Stimulated activated CD8-positive, alpha-beta memory T cell treated with anti-CD3 and anti-CD28 coated beads, Interleukin-12 subunit alpha, Interleukin-12 subunit beta, amount 100 ng/mL, for 1 hour (primary cell): ENCODE measurements at places on chromosomes 4 and X.

- DNase-seq: no peak
These were observed 54.5 kb downstream of the TENM3 start for GRCh38 chr4:182297659-182298058.

- DNase-seq: no peak
These were observed 17.8 kb downstream of the TMPRSS11E start for GRCh38 chr4:68465058-68465457.

DNA sequence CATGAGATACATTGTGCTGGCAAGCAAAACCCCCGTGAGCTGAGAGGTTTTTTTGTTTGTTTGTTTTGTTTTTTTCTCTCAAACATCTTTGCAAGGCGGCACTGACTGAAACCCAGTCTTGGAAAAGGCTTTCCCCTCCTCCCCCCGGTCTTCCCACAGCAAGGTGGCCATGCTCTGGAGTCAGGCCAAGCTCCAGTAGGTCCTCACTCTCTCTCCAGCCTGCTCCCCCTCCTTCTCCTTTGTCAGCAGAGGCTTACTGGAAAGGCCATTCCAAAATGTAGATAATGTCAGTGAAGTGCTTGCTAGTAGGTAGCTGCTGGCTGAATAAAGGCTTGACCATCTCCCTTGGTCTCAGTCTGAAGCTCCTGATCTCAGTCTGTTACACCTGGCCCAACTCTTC, 32.6 kb downstream of the FRMPD3 start:
- DNase-seq: no peak

GRCh38 chr4:157242871-157243270, 22.3 kb downstream of the GRIA2 start:
- no peak for DNase-seq

- no peak for DNase-seq
These were observed 951.7 kb upstream of the LCORL start for GRCh38 chr4:18973296-18973695.

GRCh38 chr4:151691639-151692442, 69.0 kb downstream of the GATB start:
- no peak for DNase-seq

DNA sequence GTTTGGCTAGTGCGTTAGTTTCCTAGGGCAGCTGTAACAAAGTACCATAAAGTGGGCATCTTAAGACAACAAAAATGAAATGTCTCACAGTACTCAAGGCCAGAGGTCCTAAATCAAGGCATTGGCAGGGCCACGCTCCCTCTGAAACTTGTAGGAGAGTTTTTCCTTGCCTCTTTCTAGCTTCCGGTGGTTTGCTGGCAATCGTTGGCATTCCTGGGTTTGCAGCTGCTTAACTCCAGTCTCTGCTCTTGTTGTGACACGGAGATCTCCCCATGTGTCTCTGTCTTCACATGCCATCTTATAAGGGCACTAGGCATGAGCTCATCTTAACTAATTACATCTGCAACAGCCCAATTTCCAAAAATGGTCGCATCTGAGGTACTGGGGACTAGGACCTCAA, 362.0 kb upstream of the BOD1L1 start:
- DNase-seq: no peak

DNA sequence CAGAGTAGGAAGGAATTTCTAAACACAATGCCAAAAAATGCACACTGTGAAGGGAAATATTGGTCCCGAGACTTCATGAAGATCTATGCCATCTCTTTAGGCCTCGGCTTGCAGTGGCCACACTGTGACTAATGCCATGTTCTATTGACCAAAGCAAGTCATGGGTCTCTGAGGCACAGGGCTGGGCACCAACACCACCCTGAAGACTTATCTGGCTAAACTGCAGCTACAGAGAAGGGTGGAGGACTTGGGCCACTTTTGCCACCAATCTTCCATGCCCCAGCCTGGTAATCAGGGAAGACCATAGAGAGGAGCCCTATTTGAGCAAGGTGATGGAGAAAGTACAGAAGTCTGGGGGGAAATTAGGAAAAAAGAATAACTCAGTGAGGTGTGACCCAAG, 42.1 kb downstream of the HMX1 start:
- DNase-seq: no peak

DNA sequence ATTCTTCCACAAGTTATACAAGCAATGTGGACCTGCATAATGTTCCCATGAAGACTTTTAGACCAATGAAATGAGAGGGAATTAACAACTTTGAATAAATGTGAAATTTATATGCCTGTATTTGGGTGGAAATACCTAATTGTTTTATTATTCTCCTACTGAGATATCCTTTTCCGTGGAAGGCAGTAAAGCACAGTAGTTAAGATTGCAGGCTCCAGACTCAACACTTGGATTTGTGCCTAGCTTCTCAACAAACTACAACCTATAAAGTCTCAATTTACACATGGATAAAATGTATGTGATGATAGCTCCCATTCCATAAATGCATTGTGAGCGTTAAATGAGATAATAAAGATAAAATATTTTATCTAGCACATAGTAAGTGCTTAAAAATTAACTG, 857.8 kb downstream of the CENPC start:
- DNase-seq: no peak

- no peak for DNase-seq
These were observed 120.0 kb downstream of the ADGRL3 start for GRCh38 chr4:61320154-61320553.

DNA sequence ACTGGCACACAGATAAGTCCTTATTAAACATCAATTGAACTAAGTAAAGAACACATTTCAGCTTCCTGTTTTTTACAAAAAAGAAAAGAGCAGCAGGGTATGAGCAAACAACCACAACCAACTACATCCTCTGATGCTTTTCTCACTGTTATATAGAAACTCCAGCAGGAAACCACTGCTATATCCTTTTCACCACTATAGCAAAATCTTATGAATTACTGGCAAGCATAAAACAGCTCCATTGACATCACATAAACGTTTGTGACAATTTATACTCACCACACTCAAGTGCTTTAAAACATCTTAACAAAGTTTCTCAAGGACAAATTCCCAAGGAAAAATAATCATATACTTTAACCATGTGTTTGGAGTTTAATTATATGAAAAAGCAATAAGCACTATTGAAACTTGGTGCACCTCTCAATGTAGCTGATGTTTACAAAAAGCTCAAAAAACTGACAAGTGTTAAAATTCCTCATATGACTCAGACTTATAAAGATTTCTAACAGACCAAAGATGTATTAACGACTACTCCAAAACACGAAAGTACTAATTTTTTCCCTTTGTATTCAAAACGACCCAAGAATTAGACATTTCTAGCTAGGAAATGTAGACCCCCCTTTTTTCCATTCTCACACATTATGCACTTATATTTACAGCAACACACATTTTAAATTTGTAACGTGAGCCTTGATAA, 12.9 kb downstream of the GPRIN3 start:
- DNase-seq: no peak

DNA sequence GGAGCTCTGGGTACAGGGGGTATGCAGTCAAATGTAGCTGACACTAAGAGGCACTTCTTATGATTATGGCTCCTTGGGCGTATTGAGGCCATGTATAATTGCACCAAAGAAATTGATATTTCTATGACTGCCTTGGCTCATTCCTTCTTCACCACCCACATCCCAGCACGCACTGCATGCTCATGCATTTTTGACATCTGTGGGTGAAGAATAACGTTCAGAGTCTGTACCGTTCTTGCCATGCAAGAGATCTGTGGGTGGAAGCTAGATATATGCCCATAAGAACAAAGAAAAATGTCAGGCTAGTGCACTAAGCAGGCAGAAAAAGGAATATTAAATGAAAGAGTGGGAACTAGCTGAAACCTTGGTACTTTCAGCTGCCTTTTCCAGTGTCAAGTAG, 93.4 kb downstream of the EMCN start:
- no peak for DNase-seq

GRCh38 chrX:94545722-94546121, 871.7 kb downstream of the FAM133A start:
- DNase-seq: no peak

DNA sequence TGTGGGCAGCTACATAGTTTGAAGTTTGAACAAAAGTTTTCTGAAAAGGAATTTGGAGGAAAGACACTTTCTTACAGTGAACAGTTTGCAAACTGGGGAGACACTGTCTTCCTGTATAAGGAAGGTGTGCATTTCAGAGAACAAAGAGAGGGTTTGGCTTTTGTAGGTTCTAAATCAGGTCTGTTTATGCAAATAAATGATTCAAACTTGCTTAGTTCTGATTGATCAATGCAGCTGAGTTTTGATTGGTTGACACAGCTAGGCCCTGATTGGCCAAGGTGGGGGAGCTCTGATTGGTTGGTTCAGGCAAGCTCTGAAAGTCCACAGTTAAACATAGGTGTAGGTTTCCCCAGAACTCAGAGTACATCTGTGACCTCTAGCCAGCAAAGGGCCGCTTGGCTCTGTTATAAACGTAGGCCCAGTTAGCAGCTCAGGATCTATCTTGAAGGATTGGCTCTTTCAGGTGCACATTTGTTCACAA, 63.0 kb upstream of the ENPP6 start:
- no peak for DNase-seq

DNA sequence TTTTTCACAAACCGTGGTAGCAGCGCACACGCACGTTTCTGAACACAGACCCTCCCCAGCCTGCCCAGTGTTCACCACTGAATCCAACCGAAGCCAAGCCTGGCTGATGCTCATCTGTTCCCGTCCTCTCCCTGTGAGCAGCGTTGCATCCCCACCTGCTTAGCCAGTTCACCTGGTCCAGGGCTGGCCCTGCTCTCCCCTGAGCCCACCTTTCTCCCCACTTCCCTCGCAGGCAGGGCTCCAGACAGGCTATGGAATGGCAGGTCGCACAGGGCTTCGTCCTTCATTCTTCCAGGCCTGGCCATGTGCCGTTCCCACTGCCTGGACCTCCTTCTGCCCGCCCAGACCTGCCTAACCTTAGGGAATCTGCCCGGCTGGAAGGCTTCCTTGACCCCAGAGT, 246.9 kb downstream of the EVC2 start:
- DNase-seq: no peak

GRCh38 chrX:138925330-138925729, 213.8 kb upstream of the FGF13 start:
- DNase-seq: no peak

- no peak for DNase-seq
These were observed 232.7 kb downstream of the ARHGAP24 start for GRCh38 chr4:85707611-85708010.

DNA sequence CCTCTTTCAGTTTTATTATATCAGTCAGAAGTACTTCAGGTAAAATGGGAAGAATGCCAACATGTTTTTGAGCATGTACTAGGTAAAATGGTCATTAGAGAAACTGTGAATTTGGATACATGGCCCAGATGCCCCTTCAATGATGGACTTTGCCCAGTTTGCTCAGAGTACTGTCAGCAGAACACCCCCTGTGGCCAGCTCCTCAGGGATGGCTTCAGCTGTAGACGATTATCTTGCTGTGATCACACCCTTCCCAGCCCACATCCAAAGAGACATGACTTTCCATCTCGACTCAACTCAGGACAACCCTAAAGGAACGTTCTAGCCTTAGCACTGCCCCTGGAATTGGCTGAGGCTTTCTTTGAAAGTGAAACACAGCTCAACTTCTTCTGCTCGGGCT, 439.1 kb downstream of the PACRGL start:
- no peak for DNase-seq
